Brain (organoid and tissue), 16 donors: ENCODE measurements at places on chromosomes 7 and 10. TPM values are rescaled to one million over a fixed set of nuclear protein-coding genes. Genes with fewer than 3 reads are reported as not detected.

DNA sequence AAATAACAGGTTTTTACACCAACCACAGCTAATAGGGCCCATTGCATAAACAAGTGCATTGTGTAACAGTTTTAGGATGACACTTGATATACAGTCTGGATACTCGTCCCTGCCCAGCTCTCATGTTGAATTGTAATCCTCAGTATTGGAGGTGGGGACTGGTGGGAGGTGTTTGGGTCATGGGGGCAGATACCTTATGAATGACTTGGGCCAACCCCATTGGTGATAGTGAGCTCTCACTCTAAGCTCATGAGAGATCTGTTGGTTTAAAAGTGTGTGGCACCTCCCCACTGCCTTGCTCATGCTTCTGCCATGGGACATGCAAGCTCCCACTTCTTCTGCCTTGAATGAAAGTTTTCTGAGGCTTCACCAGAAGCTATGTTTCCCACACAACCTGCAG lies 136.7 kb downstream of the PDE1C start:
- DNase-seq: no peak

- DNase-seq: no peak
Observed at GRCh38 chr10:132587175-132587574, 49.6 kb downstream of the INPP5A start.

DNA sequence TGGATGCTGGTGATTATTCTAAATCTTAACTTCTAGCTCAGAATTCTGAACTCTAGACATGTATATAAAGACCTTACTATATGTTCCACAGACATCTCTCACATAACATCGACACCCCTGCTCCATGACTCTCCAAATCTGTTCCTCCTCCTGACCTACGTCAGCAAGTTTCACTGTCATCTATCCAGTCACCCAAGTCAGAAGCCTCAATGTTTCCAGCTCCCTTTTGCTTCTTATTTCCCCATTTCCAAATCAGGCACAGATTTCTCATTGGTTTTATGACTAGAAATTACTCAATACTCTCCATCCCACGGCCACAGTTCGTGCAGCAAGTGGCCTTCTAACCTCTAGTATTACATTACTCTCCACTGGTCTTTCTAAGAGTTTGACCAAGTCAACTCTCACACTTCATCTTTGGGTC lies 28.5 kb downstream of the EPC1 start:
- DNase-seq: no peak

DNA sequence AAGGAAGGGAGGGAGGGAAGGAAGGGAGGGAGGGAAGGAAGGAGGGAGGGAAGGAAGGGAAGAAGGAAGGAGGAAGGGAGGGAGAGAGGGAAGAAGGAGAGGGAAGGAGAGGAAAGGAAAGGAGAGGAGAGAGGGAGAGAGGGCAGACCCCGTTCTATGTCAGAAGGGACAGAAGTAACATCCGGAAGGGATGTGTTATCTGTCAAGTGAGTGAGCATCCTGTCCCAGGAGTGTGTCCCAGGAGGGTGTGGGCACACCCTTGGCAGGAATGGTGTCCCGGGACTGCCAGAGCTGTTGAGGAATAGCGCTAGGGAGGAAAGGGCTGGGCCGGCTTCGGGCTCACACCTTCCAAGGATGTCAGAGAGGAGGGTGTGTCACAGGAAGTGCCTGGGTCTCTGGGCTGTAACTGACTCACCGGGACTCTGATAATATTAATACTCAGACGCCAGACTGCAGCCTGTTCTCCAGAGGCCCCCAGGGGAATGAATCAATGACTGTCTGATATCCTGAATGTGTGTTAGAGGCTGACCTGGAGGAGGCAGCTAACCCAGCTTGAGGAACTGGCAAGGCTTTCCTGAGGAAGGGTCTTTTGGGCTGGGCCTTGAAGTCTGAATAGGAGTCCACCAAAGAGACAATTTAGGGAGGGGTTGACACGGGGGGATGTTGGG lies 125.6 kb upstream of the TNRC18 start:
- no peak for DNase-seq

DNA sequence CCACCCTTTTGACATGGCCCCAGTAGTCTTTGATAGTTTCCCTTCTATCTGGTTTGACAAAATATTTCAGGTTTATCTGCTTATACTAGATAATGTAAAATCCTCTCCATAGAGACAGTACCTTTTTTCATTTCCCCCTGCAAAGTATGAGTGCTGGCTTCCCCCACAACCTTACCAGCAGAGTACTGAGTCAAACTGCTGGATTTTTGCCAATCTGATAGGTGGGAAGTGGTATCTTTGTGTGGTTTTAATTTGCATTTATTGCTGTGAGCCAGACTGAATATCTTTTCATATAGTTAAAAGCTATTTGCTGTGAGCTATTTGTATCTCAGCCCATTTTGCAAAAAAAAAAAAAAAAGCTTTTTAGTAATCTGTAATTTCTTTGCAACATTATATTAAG lies 32.1 kb upstream of the HECTD2 start:
- peak; percentile 30 for DNase-seq

GRCh38 chr7:116177009-116177408 lies 33.3 kb upstream of the TES start:
- no peak for DNase-seq

DNA sequence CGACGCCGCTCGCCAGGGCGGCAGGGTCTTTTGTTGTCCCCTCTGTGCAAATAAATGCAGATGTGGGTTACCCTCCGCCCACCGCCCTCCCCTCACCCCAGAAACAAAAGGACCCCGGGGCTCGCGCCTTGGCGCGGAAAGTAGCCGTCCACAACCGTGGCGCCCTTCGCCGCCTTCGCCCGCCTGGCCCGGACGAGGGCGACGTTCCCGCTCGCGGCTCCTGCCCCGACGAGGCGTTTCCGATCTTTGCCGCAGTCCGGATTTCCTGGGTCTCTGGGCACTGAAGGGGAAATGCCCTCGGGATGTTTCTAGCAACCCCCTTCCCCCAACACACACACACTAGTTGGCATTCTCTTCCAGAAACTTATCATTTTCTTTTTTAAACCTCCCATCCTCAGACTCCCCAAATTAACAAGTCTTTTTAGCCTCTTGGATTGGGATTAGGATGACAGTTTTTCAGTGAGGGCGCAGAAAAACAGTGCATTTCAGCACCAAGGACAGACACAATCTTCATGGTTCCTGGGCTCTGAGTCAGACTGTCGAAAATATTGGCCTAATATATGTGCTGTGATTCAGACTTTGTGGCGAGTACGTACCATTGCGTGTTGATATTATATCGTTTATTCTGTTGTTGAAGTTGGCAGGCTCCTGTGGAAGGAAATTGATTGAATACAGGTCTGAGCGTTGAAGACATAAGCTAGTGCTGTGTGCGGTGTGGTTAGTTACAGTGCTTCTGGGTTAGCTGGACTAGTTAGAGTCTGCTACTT lies 771 bp downstream of the PHYHIPL start:
- peak; percentile 79 for DNase-seq

GRCh38 chr7:25565949-25566348 lies 337.7 kb upstream of the NPVF start:
- peak; percentile 93 for DNase-seq

DNA sequence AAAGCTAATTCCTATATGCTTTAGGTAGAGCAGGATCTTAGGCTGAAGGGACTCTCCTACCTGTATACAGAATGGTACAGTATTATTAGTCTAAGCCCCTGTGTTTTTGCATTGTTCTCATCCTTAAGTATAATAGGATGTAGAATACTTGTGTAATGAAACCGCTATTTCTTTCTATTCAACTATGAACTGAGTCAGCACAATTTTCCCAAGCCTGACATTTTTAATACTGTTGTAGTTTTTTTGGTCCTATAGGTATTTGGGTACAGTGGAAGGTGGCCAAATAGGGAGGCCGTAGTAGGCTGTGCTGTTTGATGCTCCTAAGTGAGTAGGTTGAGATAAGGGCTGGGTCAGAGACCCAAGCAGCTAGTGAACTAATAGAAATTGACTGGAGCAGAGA lies 205.1 kb downstream of the MACC1 start:
- DNase-seq: no peak

- peak; percentile 24 for DNase-seq
Observed at GRCh38 chr7:157686285-157686894, 349.6 kb downstream of the DNAJB6 start.

GRCh38 chr7:85488406-85488805 lies 301.6 kb upstream of the SEMA3D start:
- DNase-seq: no peak

DNA sequence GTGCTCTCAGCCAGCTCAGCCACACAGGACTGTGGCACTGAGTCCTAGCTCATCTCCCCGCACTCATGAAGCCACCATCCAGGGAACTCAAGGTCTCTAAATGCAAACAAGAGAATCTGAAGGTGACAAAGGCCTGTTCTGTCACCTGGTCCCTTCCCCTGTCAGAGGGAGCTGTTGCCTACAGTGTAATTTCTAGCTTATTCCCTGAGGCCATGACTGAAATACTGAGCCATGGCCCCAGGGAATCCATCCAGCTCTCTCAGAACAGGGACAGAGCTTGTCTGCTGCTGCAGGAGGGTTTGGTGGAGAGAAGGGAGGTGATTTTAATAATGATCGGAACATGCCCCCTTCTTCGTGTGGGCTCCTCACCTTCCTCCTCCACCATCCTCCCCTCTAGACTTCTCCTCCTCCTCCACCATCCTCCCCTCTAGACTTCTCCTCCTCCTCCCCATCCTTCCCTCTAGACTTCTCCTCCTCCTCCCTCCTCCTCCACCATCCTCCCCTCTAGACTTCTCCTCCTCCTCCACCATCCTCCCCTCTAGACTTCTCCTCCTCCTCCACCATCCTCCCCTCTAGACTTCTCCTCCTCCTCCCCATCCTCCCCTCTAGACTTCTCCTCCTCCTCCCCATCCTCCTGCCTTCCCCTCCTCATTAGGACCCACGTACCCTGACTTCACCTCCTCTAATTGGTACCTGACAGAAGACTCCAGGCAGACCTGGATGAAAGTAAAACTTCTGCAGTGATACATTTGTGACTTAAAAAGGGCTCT lies 338.0 kb upstream of the MKI67 start:
- DNase-seq: no peak

DNA sequence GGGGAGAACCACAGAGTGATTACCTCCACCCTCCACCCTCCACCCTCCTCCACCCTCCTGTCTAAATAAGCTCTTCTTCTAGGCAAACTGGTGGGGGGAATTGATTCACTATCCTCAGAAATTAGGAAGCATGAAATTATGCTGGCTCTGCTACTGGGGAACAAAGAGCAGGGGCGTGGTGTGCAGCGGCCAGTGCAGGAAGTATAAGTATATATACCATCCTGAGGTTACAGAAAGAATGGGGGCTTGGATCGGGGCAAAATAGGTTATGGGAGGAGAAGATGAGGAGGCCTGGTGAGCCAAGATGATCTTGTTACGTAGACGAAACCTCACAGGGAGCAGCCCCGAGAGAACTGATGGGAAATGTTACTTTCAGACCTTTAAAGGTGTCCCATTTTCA lies 49.1 kb downstream of the SYPL1 start:
- no peak for DNase-seq

DNA sequence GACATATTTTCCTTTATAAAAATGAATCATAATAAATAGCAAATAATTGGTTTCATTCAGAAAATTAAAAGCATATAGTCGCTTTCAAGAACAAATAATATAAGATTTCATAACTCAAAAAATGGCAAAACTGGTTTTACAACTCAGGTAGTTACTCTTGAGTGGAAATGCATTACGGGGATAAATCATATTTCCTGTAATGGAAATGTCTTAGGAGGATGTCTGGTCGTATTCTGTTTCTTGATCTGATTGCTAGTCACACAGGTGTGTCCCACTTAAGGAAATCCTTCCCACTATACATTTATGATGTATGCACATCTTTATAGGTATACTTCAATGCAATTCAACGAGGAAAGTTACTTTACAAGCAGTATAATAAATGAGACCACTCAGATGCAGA lies 20.7 kb downstream of the NRAP start:
- DNase-seq: no peak

DNA sequence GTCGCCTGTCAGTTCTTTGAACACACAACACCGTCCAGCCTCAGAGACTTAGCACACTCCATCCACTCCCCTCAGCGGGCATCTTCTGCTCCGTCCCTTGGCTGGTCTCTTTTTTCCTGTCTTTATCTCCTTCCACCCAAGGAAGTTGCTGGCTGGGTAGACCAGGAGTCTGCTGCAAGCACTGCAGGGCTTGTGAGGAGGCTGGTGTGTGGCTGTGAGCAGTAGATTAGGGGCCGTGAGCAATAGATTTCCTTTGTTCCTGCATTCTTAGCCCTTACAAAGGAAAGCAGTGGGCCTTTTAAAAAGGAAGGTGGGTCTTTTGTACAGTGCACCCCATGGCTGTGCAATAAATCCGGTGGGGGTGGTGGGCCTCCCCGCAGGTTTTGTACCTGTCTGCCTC lies 100.3 kb upstream of the BTBD16 start:
- DNase-seq: peak; percentile 70

DNA sequence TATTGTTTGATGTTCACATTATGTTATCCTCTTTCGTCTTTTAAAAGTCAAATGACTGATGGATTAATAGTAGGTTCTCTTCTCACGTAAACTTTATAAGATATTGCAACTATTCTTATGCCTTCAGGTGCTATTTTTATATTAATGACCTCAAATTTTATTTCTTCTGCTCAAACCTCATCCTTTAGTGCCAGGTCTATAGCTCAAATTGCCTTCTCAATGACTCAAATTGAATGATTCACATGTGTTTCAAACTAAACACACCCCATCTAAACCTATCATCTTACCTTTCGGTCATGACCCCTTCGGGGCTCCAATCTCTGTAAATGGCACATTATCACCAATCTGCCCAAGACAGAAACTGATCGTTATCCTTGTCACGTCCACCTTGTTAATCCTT lies 22.0 kb upstream of the LIPF start:
- DNase-seq: no peak

- peak; percentile 35 for DNase-seq
Observed at GRCh38 chr7:11540271-11540761, 291.7 kb downstream of the THSD7A start.

- no peak for DNase-seq
Observed at GRCh38 chr10:110304394-110304779, 333 bp downstream of the SMNDC1 start.

DNA sequence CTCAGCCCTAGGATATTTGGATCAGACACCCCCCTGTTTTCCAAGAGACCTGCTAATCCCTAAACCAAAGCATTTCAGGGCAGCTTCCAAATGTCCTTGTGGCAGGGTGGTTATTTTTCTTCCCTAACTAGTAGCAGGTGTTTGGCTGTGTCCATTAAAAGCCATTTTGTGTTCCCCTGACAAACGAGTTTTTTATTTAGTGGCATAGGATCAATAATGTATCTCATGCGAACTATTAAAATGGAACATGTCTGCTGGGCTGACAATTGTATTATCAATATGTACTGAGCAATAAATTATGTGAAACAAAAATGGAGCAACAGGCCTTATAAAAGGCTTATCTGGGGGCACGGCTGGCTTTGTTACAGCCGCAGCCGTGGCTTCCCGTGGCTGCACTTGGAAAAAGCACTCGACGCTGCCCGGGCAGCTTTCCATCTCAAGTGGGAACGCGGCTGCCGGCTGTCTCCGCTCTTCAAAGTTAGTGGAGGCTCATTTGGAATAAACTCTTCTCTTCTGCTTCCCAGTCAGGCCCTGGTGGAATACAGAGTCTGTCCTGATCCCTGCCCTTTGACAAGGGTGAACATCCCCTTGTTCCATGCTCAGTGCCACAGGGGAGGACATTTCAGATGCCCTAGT lies 554.3 kb downstream of the TYW1 start:
- peak; percentile 45 for DNase-seq

NXPH1 gene
- 5.5 TPM for polyA plus RNA-seq

CRTAC1 gene
- polyA plus RNA-seq: 18.8 TPM

SDK1 gene
- polyA plus RNA-seq: 62.9 TPM
